Heart left ventricle (tissue), 16 donors: ENCODE measurements at places on chromosomes 3 and 15. TPM values are rescaled to one million over a fixed set of nuclear protein-coding genes. Genes with fewer than 3 reads are reported as not detected.

The FAM3D gene
- polyA plus RNA-seq: 0.06 TPM

The VIPR1 gene
- polyA plus RNA-seq: 3.5 TPM

The MCTP2 gene
- polyA plus RNA-seq: 1.1 TPM

The EOMES gene
- 0.04 TPM for polyA plus RNA-seq

DNA sequence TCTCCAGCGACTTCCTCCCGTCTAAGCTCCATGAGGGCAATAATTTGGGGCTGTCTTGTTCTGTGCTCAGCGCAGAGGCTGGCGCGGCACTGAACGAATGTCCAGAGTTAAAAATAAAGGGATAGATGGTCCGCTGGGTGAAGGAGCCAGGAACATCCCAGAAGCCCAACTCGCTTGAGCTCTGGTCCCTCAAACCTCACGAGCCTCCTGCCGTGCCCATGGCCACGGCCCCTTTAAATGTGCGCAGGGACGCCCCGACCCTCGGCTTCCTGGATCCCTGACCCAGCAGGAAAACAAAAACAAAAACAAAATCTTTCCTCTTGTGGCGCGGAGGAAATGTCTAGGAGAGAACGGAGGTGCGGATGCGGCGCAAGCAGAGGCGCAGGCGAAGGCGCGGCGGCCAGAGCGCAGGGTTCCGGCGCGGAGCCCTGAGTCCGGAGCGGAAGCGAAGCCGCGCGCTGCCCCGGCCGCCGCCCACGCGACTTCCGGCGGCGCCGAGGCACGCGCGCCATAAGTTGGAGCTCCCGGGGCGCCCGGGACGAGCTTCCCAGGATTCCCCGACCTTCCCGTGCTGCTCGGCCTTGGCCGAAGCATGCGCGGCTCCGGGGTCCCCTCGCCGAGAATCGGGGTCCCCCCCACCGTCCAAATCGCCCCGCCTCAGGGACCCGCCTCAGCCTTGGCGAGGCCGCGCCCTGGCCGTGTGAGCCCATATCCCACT lies 52.9 kb upstream of the WNT7A start:
- no peak for DNase-seq

DNA sequence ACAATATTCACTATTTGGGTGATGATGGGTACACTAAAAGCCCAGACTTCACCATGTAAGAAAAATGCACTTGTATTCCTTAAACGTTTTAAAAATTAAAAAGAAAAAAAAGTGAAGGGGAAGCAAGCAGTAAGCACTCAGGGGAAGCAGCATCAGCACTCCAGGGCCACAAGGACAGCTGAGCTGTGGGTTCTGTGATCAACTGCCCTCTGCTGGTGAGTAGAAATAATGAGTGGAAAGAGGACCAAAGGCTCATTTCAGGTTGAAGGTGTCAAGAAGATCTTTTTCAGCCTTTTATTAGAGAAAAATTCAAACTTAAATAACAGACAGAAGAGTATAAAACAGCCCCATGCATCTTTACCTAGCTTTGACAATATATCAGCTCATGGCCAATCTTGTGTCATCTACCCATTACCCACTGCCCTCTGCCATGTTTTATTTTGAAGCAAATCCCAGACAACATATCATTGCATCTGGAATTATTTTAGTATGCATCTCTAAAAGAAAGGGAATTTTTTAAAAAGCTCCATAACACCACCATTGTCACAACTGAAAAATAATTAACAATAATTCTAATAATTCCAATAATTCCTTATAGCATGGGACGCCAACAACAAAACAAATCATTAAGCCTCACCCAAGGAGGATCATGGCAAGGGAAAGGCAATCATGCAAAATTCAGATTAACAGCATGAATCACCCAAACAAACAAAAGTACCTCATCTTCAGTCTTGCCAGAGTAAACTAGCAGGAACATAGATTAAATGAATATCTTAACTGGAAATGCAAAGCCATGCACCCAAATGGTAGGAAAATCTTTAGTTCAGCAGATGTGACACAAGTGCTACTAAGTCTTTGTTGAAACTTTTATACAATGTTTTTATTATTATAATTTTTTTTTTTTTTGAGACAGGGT lies 42.5 kb downstream of the TAMM41 start:
- no peak for DNase-seq
